ENCODE measurements at places on chromosomes 5 and 9.

- DNase-seq: no peak
Measured at GRCh38 chr9:128206484-128206883, 3.3 kb downstream of the DNM1 start.

- DNase-seq: no peak
Measured at GRCh38 chr5:76290321-76290757, 112.7 kb upstream of the IQGAP2 start.

- DNase-seq: no peak
Measured at GRCh38 chr5:14495301-14495700, 86.3 kb upstream of the OTULINL start.

DNA sequence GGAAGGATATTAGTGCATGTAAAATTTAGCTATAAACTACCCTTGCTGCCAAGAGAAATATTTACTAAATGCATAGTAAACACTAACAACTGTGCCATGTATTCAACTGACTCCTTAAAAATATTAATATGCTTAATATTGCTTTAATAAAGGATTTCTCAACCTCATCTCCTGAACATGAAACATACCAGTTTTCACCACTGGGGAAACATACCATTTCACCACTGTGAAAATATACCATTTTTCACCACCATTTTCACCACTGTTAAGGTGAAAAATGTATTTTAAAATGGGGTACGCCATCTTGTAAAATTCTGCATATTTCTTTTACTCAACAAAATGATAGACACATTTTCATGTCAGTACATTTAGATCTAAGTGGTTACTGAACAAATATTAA, 4.5 kb downstream of the RAB14 start:
- no peak for DNase-seq

DNA sequence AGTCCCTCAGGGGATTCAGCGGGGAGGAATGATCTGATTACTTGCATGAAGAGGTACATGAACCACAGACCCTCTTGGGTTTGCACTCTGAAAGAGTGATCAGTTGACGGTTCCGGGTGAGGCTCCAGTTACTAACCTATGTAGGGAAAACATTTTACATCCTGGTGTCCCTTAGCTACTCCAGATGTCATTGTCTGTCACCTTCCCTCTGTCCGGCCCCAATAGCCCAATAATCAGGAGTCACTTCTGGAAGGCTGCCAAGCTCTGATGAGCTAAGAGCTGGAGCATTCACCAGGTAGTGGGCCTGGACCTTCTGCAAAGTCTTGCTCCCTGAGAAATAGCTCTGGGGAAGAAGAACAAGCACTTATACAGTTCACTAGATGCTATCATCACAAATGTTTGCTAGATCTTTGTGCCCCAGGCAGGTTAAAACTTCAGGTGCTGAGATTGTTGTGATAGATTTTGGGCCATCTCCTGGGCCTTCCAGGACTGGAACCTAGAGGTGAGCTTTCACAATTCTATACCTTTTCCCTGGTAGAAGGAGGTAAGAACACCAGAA, 64.5 kb downstream of the ENTREP1 start:
- no peak for DNase-seq

GRCh38 chr9:137648396-137648795, 29.6 kb downstream of the EHMT1 start:
- no peak for DNase-seq
